ENCODE measurements at places on chromosomes 6 and 20. TPM values are rescaled to one million over a fixed set of nuclear protein-coding genes. Genes with fewer than 3 reads are reported as not detected.

GRCh38 chr6:13404228-13404891, 76.0 kb upstream of the TBC1D7 start:
- no peak for DNase-seq

DNA sequence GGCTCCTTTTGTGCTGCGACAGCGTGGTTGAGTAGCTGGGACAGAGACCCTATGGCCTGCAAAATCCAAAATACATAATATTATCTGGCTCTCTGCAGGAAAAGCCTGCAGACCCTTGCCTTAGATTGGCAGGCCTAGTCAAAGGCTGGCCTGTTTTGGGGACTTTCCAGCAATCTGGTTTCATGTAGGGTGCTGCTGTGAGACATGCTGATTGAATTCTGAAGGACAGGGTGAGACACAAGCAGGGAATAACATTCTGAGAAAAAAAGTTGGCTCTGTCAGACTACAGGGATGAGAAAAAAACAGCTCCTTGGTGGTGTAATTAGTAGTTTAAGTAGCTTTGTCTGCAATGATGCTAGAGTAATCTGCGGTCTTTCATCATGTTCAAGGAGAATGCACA, 402.7 kb upstream of the AGPAT4 start:
- DNase-seq, result no peak

DNA sequence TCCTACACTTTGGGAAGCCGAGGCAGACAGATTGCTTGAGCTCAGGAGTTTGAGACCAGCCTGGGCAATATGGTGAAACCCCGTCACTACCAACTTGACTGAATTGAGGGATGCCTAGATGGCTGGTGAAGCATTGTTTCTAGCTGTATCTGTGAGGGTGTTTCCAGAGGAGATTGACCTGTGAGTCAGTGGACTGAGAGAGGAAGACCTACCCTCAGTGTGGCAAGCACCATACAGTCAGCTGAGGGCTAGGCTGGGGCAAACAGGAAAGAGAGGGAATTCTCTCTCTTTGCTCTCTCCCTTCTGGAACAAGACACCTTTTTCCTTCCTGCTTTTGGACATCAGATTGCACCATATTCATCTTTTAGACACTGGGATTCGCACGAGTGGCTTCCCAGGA, 3.7 kb upstream of the ZUP1 start:
- DNase-seq, result no peak

GRCh38 chr6:147741389-147741788, 232.9 kb downstream of the SAMD5 start:
- DNase-seq, result no peak

- no peak for DNase-seq
Observed at GRCh38 chr6:142251930-142252445, 49.8 kb upstream of the ADGRG6 start.

DNA sequence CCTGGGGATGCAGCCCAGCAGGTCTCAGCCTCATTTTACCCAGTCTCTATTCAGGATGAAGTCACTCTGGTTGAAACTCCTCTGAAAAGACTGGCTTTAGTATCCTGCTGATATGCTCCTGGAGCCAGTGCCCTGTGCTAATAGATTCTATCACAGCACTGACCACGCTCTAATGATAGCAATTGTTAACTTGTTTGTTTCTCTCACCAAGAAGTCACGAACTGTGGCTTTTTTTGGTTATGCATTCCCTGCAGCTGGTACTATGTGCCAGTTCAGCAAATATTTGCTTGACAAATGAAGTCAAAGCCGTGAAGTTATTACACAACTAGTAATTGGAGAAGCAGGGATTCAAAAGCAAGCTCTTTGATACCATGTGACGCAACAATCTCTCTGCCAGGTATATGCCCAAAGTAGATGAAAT, 754.6 kb downstream of the KIF16B start:
- no peak for DNase-seq

DNA sequence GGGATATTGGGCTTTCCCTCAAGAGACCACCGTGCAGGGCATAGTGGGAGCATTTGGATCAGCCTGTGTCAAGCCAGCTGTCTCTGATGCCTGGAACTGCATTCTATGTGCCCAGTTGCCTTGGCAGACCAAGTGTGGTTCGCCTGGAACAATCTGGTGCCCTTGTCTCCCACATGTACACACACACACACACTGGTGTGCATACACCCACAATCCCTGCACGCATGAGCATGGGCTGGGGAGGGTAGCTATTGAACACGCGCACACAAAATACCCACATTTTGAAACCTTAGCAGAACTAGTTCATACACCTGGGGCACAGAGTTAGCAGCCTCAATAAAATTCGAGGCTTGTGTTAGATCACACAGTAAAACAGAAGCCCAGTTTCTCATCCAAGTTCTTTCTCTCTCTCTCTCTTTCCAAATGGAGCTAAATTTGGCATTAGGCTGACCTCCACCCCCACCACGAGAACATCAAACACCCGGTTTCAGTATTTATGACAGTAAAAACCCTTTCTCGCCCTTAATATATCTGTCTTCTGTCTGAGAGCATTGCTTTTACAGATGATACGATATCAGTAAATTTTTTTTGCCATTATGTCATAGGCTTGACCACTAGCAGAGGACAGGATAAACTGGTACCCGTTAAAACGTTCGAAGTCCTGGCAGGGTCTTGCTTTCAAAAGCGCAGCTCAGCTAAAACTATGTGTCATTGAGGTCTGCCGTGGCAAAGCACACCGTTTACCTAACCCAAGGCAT, 18.2 kb upstream of the NFATC2 start:
- no peak for DNase-seq

The DNAH8 gene
- 0.69 TPM for total RNA-seq

The OARD1 gene
- 21.9 TPM for total RNA-seq

- DNase-seq, result no peak
Observed at GRCh38 chr6:4649728-4650127, 126.5 kb upstream of the CDYL start.

DNA sequence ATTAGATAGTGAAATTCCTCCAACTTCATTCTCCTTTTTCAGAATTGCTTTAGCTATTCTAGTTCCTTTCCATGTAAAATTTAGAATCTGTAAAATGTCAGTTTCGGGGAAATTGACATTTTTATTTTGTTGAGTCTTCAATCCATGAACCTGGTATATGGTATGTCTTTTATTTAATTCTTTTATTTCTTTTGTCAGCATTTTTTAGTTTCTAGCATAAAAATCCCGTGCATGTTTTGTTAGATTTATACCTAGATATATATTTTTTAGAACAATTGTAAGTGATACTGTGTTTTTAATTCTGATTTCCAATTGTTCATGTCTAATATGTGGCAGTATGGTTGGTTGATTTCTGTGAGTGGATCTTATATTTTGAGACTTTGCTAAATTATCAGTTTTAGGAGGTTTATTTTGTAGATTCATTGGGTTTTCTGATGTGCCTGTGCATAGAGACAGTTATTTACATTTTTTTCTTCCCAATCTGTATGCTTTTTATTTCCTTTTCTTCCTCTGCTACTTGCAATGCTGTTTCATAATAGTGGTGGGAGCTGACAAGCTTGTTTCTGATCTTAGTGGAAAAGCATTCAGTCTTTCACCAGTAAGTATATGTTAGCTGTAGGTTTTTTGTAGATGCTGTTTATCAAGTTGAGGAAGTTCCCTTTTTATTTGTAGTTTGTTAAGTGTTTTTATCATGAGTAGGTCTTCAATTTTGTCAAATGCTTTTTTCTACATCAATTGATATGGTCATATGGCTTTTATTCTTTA, 13.7 kb downstream of the TAB2 start:
- DNase-seq, result no peak

DNA sequence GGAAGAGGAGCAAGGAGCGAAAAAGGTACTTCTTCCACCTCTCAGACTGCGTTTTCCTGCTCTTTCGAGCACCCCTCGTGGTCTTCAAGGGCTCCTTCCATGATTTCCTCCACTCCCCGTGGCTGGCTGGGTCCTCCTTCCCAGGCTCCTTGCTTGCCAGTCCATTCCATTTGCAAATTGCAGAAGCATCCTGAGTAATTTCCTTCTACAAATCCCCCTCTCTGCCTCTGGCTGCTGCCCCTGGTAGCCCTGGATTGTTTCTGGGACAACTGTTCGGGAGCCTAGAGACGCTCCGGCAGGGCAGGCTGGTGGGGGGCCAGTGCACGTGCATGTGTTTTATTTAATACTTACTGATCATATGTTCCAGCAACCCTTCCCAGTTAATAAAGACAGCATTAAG, 173.1 kb downstream of the ZMYND8 start:
- no peak for DNase-seq

The RAET1L gene
- not detected for total RNA-seq

Measured in uterus (tissue), 4 donors.